ENCODE measurements at places on chromosomes 5 and 9.

DNA sequence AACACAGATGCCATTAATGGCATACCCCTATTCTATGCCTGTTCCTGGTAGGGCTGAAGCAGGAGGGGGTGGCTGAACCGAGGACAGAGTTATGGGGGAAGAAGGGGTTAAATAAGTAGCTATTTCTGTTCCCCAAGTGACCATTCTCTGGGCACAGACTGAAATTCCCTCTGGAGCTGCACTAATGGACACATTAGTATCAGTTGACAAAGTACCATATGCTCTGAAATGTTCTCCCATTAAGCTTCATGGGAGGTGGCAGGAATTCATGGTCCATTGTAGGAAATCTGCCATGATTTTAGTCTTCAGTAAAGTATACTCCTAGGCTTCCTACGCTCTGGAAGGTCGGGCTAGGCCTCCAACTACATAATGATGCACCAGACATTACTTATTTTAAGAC, 10.5 kb upstream of the FRMPD1 start:
- no peak for DNase-seq

- DNase-seq, result no peak
Measured at GRCh38 chr9:20480249-20480648, 142.1 kb downstream of the MLLT3 start.

DNA sequence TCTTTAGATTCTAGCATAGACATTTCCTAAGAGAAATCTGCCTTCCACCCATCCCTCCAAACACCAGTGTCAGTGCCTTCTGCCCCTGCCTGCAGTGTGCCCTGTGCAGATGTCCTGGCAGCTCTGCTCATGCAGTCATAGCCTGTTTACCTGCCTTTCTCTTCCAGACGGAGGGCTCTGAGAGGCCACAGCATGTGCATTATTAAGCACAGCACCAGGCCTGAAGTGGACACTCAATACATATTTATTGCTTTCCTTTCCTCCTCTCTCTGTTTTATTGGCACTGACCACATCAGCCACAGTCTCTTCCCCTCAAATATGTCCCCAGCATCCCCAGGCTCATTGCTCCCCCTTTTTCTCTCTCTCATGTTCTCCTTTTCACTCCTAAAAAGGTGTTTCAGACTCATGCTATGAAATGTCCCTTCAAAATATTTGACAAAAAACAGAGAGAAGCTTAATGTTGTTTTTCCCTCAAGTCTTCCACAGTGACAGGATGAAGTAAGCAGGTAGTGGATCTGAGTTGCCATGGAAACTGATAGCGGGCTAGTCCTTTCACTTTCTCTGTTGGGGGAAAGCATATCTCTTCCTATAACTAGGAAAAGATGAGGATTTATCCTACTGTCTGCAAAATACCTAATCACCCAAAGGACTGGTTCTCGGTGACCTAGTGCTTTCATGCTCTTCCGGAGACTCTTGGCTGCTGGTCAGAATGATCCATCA, 100.9 kb downstream of the ATP10B start:
- DNase-seq, result no peak

DNA sequence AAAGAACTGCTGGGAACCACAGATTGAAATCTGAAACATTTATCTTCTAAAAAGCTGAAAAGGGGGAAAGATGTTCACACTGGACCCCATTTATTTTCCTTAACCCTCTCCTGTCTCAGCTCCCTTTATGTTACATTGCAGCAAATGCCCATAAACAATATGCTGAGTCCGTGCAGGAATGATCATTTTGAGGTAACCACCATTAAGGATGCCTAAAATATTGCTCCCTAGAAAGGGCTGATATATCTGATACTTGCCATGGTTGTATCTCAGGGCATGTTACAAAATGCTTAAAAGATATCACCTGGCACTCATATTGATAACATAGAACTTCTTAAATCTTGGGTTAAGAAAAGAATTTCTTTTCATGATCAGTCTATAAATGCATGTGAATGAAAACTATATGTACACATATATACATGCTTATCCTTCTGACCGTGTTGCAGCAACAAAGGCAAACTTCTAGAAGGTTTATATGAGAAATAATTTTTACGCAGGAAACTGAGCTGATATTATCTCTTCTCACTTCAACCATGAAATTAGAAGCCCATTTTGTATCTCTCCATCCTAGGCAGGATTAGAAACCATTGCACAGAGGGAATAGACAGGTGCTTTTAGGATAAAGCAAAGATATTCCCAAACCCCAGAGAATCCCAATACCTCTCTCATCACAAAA, 362.7 kb upstream of the SLC30A5 start:
- DNase-seq, result no peak

- DNase-seq, result no peak
Measured at GRCh38 chr9:133661846-133662540, 25.8 kb downstream of the DBH start.

DNA sequence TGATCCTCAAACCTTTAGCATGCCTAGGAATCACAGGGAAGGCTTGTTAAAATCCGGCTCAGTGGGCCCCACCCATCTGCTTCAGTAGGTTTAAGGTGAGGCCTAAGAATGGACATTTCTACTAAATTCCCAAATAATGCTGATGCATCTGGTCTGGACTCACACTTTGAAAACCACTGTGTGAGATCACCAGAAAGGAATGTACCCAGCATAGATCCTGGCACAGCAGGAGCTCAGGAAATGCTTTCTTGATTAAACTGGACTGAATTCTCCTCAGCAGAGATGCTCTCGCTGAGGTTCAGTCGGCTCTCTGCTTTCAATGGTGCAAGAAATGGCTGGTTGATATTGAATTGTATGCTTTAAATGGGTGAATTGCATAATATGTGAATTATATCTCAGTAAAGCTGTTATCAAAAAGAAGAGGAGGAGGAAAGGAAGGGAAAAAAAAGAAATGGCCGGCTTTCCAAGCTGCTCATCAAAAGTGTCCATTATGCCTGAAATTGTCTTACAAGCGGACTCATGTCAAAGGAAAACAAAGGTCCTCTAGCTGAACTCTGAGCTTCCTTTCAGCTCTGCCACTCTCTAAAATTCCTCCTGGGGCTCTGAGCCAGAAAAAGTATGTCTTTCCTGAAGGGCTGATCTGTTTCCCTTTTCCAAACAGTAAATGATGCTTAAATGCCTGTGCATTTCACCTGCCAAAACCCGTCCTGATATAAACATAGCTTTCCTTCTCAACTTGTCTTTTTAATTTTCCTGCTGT, 77.6 kb upstream of the SAP30L start:
- peak; percentile 85 for DNase-seq

DNA sequence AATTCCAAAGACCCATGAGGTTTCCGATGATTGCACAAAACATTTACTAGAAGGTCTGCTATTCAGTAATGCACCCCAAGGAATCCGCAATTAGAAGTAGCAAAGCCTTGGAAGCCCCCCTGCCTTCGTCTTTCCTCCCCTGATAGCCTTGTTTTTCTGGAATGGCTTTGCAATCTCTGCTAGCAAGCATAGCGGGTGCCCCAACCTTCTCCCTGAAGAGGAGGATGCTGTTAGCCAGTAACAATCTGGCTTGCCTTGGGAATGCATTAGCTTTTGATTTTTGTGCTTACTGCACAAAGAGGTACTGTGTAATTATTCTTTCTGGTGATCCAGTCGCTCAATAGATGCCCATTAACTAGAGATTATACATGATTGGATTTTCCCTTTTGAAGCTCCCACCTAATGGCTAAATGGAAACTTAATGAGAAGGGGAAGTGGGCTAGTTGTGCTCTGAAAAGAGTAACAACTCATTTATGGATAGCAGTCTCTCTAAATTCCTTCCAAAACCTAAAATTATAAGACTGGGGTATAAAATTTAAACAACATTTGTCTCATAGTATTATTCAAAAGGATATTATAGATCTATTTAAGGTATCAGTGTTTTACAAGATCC, 91.6 kb downstream of the FBXW11 start:
- DNase-seq, result no peak

DNA sequence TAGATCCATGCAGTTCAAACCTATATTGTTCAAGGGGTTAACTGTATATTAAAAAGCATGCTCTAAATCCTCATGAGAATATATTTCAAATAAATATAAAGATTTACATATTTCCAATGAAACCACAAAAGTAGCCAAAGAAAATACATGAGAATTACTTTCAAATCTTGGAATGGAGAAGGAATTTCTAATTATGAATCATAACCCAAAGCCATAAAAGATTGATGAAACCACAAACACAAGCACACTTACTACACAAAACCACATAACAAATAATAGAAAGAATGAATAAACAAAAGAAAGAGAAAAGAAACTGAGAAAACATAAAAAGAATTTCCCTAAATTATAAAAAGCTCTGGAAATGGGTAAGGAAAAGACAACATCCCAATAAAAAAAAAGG, 16.0 kb downstream of the ERP44 start:
- peak; percentile 7 for DNase-seq

GRCh38 chr5:140603734-140604133, 29.2 kb downstream of the CD14 start:
- DNase-seq, result no peak

DNA sequence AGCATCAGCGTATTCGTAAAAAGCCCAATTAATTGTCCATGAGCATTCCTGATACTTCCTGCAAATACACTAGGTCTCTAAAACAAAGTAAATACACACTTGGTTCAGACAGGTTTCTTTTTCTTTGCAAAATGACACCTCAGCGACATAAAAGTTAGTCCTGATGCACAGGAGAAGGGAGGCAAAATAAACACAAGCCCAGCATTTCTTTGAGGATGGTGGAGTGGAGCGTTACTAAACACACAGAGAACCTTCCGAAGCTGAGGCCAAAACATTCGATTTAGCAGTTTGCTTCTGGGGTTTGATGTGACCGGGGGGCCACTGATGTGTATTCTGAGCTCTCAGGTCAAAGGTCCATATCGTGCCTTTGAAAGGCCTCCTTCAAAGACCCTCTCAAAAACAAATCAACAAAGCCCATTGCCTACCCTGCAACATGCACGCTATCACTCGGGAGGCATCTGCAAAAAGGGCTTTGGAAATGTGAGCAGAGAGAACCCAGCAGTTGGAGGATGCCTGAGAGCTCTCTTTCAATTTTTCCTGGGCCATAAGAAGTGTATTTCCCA, 268.4 kb upstream of the PANK3 start:
- DNase-seq, result no peak

- DNase-seq, result no peak
Measured at GRCh38 chr9:88072831-88073375, 65.4 kb downstream of the SPATA31C2 start.

DNA sequence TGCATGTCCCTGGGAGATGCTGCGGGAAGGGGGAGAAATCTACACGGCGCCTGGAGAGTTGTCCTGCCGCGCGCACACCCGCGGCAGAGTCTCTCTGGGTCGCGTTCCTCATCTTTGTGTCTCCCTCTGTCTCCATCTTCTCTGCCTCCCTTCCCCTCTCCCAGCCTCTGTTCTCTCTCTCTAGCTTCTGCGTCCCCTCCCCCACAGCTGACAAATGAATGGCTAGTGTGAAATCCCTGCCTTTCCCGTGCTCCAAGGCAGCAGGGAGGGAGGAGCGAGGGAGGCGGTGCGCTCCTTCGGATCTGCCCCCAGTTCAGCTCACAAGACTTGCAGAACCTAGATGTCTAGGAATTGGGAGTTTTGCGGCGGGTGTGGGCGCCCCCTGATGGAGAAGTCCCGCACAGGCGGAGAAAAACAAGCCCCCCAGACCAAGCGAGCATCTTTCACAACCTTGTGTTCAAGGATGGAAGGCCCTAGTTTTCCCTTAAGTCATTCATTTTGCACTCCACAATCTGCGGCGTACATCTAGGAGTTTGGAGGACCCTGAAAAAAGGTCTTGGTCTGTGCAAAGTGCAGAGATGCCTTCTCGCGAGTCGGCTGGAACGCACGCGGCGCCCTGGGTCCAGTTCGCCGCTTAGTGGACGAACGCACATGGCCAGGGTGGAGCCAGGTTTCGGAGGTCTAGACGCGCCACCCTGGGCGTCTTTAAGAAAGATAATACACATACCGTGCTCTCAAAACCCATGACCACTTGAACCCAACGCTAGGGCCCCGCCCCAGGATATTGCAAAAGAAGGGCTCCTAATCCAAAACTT, 2.0 kb downstream of the VCAN start:
- DNase-seq, result no peak

- peak; percentile 86 for DNase-seq
Measured at GRCh38 chr9:131635285-131635684, 90.0 kb downstream of the PRRT1B start.

DNA sequence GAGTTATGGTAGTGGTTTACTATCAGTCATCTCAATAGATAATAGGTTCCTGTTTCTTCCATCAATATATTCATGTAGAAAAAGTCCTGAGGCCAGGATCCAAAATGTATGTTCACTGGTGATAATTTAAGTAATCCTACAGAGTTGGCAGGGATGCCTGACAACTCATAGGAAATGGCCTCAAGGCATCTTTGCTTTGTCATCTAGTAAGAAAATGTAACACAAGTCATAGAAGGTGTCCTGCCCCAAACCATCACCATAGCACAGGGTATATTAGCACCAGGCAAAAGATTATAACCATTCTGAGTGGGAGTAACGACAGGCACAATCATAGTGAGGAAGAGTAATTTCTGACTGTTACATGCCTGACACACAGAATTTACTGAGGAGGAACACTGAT, 257.0 kb downstream of the TMEM167A start:
- no peak for DNase-seq

- DNase-seq, result peak; percentile 69
Measured at GRCh38 chr5:146079695-146080373, 25.5 kb downstream of the PLAC8L1 start.

- no peak for DNase-seq
Measured at GRCh38 chr5:133996683-133997252, 8.0 kb downstream of the VDAC1 start.

DNA sequence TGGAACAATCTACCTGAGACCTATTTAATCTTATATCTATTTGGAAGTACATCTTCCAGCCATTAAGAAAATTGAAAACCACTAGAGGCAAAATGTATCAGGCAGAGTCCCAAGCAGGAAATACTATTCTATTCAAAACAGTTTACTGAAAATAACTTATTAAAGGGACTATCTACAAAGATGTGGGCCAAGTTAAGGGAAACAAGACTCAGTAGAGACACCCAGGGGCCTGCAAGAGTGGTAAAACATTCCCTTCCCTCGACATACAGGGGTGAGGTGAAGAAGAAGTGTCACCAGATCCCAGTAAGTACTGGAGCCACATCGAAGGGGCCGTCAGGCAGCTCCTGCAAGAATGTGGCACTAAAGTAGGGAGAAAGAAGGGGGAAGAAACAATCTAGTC, 12.1 kb upstream of the NRG2 start:
- no peak for DNase-seq

DNA sequence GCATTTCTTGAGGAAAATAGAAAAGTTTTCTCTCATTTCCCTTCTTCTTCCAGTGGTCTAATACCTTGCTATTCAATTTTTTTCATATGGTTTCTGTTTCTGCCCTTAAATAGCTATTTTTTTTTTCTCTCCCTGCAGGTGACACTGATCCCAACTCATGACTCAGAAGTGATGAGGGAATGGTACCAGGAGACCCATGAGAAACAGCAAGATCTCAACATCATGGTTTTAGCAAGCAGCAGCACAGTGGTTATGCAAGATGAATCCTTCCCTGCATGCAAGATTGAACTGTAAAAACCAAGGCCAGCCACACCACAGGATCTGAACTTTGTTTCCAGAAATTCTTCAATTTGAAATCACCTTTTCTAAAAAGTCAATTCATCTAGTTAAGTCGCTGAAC, 97.7 kb downstream of the MAP1B start:
- DNase-seq, result no peak
